ENCODE measurements at places on chromosomes 4 and X.
A peak's percentile ranks its signal among the peaks of the same experiment; 100 is the strongest.

- DNase-seq, result peak; percentile 19
Observed at GRCh38 chrX:34300871-34301270, 168.8 kb upstream of the FAM47A start.

DNA sequence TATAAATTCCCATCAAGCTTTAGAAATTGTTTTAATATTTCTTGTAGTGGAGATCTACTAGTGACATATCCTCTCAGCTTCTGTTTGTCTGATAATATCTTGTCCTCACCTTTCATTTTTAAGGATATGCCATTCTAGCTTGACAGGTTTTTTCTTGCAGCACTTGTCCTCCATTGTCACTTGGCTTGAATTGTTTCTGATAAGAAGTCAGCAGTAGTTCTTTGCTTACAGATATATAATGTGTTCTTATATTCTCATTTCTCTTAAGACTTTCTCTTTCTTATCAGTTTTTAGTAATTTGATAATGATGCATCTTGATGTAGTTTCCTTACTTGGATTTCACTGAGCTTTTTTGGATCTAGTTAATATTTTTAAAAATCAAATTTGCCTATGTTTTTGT is 120.6 kb upstream of the NUDT6 start:
- no peak for DNase-seq

GRCh38 chr4:41360921-41361793 is 104.4 kb downstream of the UCHL1 start:
- peak; percentile 68 for DNase-seq

DNA sequence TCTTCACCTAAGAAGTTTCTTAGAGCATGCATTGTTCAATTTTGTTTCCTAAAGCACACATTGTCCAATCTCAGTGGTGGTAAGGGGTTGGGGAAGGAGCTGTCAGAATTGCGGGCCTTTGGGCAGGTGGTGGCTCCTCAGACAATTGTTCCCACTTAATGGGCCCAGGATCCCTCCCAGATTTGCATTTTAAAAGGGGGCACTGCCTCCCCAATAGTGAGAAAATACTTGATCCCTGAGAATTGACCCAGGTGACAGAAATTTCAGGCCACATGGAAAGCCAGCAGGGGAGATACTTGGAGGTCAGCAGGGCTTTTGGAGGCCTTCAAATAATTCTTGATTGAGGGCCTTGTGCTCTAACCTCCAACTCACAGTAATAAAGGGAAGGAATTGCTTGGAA is 217.1 kb downstream of the ZNF674 start:
- no peak for DNase-seq

DNA sequence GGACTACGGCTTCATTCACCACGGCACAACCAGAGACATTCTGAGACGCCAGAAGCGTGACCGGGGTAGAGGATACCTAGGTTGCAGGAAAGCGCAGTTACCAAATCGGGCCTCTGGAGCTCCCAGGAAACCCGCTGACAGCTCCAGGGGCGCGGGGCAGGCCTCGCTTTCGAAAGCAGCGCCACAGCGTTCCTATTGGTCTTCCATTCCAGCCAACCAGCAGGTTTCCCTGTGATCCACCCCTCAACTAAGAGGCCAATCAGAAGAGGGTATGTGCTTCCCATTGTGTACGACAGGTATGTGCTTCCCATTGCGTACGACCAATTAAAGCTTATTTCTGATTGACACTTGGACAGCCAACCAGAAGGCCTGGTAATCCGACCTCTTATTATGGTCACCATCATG is 14.9 kb downstream of the SNX12 start:
- peak; percentile 48 for DNase-seq

- no peak for DNase-seq
Observed at GRCh38 chrX:1086444-1087409, 125.7 kb downstream of the CRLF2 start.

DNA sequence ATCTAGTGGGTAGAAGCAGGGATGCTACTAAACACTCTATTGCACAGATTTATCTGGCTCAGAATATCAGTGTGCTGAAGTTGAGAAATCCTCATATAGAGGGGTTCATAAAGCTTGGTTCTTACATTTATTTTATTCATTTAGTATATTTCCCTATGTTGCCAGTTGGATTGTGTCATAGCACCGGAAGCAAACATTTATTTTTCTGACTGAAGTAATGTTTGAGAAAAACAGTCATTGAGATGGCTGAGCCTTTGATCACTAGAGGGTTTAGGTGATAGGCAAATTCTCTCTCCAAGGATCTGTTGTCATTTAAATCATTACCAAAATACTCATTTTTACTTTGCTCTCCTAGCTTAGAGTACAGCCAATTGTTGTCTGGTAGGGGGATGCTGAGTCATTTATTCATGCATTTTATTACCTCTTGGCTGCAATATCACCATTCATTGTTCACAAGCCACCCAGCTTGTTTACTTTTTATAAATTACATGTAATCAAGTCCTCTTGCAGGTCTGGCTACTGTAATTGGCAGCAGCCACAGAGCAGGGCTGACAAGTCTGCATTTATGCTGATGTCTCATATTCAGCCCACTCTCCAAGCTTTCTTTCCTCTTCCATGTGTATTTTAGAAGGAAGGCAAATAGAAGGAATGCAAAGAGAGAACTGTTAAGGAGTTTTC is 15.2 kb downstream of the GAB1 start:
- no peak for DNase-seq

- DNase-seq, result no peak
Observed at GRCh38 chr4:176492646-176493302, 173.0 kb downstream of the SPCS3 start.

- no peak for DNase-seq
Observed at GRCh38 chrX:18457000-18457399, 31.6 kb downstream of the CDKL5 start.

GRCh38 chr4:171932238-171932637 is 119.0 kb downstream of the GALNTL6 start:
- DNase-seq, result no peak

DNA sequence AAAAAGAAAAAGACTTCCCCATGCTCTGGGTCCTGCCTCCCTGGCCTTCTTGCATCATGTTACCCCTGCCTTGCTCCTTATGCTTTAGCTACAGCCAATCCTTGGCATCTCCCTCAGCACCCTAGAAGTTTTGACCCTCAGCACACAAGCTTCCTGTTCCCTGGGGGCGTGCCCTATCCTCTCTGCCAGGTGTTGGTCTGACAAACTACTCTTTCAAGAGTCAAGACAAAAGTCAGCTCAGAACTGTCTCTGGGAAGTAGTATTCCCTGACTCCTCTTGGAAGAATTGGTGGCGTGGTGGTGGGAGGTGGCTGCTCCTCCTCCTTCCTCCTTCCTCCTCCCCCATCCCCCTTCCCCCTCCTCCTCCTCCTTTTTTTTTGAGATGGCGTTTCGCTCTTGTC is 41.0 kb downstream of the PRPS1 start:
- no peak for DNase-seq

- no peak for DNase-seq
Observed at GRCh38 chr4:26452565-26453531, 37.4 kb downstream of the CCKAR start.

DNA sequence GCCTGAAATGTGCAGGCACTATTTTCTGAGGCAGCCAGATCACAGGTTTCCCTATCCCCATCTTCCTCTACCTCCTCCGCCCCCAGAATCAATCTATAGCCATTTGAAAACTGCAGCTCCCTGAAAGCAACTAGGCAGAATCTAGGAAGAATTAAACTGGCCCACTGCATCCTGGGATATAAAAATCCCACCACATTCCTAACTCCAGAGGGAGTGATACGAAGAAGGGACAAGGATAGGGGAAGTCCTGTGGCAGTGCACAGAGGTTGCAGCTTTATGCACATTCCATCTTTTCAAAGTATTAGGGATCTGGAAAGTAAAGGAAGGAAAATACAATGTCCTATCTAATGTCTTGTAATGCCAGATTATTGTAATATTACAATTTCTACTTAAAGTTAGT is 18.3 kb upstream of the HERC3 start:
- DNase-seq, result no peak

GRCh38 chr4:66577922-66578321 is 907.6 kb upstream of the EPHA5 start:
- DNase-seq, result no peak

DNA sequence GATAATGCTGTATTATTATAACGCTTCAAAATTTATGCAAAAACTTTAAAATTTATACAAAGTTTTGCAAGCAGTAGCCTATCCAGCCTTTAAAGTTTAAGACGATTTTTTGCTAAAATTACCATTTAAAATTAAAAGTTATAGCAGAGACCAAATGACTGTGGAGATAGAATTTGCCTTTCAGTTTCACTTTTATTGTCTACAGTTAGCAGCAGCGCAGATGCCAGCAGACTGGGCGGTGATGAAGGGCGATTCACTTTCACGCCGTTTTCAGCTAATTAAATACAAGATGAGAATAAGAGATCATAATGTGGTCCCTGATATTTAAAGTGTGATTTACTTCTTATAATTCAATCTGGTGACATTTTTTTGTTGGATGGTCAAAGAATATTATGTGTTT is 1381.5 kb upstream of the ADGRL3 start:
- no peak for DNase-seq

DNA sequence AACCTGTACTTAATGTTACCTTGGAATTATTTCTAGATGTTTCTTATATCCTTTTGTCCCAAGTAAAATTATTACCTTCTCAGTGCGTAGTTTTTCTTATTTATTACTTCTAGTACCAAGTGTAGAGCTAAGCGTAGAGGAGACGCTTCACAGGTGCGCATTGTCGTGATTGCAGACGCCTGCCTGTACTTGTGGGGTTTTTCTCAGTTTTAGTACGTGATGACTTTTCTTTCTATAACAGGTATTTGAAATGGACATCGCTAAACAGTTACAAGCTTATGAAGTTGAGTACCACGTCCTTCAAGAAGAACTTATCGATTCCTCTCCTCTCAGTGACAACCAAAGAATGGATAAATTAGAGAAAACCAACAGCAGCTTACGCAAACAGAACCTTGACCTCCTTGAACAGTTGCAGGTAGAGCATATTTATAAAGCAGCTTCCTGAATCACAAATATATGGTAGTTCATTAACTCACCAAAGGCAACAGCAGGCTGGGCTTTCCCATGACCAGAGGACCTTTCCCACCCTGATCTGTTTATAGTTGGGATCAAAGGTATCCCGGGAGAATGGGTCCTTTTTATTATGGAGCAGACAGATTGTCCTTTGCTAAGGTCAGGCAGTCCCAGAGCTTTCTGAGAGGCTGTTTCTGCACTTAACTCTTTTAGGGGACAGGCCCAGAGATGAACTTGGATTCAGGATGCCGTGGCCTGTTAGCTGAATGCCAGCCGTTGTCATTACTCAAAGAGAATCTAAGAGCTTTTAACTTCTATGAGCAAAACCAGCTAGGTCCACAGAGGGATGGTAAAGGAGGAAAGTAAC is 172.9 kb downstream of the PTTG2 start:
- DNase-seq, result no peak

GRCh38 chr4:924107-925096 is 7.7 kb downstream of the GAK start:
- DNase-seq, result no peak

GRCh38 chrX:38041237-38041636 is 34.9 kb downstream of the SYTL5 start:
- no peak for DNase-seq

DNA sequence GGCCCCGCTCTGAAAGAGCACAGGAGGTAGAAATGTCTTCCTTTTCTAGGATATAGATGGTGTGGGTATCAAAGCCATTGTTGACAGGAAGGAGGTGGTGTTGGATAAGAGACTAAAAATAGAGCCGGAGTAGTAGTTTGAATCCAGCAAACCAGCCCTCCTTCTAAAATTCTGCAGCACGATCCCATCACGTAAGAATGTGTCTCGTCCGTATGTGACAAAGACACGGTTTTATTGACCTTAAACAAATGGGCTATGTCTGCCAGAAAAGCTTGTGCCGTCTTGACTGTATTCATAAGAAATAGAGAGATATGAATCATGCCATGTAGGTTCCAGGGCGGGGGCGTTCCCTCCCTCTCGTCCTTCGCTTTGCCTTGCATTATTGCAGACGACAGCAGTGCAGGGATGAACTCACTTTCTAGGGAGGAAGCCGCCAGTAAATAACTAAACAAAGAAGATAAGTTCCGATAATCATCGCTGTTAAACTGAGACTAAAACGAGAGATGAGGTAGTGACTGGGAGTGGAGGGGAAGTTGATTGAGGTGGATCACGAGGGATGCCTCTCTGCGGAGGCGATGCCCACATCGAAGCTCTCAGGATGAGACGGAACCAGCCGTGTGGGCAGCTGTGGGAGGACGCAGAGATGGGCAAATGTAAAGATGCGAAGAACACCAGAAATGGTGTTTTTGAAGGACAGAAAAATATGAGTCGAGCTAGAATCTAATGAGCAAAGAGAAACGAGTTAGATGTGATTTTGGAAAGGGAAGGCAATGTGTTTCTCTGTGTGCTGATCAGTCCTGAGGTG is 3.4 kb downstream of the TENM3 start:
- DNase-seq, result no peak

DNA sequence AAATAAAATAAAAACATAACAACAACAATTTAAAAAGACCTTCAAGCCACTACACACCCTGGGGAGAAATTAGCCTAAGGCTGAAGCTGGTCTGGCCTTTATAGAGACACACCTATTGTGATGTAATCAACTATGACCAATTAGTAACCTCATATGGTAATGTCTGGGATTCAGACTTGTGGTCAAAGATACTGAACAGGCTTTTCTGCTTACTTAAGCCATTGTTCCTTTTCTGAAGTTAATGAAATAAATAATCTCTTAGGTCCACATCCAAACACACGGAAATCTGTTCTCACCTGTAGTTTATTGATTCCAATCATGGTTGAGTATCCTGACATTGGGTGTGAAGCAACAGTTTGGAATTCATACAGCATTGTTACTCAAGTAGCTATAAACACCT is 152.5 kb downstream of the PLS3 start:
- DNase-seq, result no peak

DNA sequence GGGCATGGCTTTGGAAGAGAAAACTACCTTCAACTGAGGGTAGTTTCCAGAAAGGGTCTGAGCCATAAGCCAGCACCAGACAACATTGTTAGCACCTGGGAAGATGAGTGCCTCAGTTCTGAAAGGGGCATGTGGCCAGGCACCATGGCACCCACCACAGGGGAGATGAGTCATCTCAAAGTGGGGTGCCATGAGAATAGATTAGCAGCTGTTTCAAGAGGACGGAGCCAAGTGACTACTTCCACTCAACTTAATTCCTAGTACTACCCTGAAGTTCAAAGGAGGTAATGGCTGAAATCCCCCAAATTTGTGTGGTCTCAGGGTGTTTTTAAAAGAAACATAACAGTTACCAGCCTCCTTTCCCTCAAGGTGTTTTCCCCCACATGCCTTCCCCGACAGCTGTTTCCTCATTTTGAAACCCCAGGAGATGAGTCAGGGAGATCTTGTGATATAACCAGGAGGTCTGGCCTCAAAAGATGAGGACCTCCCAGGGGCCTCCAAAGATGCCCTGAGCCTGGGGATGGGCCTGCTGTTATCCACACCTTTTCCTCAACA is 27.8 kb upstream of the FTHL17 start:
- DNase-seq, result no peak
